ENCODE measurements at places on chromosomes 1 and 21.

DNA sequence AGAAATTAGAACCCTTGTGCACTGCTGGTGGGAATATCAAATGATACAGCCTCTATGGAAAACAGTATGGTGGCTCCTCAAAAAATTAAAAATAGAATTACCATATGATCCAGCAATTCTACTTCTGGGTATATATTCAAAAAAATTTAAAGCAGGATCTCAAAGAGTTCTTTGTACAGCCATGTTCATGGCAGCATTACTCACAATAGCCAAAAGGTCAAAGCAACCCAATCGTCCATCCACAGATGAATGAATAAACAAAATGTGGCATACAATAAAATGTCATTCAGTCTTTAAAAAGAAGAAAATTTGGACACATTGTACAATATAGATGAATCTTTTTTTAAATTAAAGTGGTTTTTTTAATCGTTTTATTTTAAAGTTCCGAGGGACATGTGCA lies 36.3 kb upstream of the ERG start:
- no peak for DNase-seq

- no peak for DNase-seq
Measured at GRCh38 chr1:234108921-234109320, 204.4 kb downstream of the SLC35F3 start.

DNA sequence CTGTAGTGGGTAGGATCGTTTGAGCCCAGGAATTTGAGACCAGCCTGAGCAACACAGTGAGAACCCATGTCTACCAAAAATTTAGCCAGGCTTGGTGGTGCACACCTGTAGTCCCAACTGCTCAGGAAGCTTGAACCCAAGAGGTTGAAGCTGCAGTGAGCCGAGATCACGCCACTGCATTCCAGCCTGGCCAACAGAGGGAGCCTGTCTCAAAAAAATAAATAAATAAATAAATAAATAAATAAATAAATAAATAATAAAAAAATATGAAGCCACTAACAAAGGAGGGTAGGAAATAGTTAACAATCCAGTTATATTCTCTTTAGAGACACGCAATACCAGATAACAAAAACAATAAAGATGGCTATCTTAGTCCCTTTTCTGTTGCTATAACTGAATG lies 11.9 kb upstream of the CBR3 start:
- DNase-seq, result no peak

DNA sequence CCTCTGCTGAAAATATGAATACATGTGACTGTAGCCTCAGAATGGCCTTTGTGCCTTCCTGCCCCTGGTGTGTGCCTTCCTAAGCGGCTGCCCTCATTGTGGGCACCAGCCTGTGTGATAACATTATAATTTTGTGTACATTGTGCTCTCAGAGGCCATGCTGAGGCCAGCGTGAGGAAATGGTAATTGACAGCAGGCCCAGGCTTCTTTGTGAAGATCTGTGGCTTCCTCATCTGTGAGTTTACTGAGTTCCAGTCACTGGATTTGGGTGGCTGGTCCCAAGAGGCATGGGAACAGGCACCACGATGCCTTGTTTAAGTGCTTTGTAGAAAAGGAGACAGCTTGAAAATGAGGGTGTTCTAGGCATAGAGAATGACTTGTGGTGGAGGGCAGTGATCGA lies 389.3 kb downstream of the OMA1 start:
- no peak for DNase-seq

GRCh38 chr1:28136922-28137613 lies 39.4 kb downstream of the PTAFR start:
- DNase-seq, result no peak

- DNase-seq, result peak; percentile 53
Measured at GRCh38 chr1:52927212-52928014, at the start of gene SCP2. SCP2 (plus strand) TSS chr1:52927276; CDS start chr1:52927397, 121 bp downstream.

DNA sequence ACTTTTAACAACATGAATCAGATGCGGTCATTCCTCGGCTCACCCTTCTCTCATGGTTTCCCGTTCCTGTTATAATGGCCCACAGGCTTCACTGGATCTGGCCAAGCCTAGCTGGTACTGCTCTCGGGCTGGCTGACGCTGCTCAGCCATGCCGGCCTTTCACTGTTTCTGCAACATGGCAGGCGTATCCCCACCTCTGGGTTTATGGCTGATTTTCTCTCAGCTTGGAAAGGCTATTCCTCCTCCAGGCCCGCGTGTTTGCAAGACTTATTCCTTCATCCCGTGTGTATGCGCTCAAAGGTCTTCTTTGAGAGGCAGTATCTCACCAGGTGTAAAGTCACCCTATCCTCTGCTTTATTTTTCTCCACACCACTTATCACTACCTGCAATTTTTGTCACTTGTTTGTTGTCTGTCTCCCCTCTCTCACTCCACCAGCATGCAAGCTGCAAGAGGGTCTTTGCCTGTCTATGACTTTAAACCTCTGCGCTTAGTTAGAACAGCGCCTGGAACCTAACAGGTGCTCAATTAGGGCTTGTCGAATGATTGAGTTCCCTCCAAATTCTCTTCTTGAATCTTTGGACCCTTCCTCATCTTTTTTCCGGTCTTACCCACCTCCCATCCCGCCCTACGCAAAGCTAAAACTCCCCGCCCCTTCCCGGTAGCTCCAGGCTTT lies 491 bp upstream of the RAP1A start:
- DNase-seq, result no peak

- no peak for DNase-seq
Measured at GRCh38 chr1:177959811-177960515, 9.9 kb downstream of the SEC16B start.

DNA sequence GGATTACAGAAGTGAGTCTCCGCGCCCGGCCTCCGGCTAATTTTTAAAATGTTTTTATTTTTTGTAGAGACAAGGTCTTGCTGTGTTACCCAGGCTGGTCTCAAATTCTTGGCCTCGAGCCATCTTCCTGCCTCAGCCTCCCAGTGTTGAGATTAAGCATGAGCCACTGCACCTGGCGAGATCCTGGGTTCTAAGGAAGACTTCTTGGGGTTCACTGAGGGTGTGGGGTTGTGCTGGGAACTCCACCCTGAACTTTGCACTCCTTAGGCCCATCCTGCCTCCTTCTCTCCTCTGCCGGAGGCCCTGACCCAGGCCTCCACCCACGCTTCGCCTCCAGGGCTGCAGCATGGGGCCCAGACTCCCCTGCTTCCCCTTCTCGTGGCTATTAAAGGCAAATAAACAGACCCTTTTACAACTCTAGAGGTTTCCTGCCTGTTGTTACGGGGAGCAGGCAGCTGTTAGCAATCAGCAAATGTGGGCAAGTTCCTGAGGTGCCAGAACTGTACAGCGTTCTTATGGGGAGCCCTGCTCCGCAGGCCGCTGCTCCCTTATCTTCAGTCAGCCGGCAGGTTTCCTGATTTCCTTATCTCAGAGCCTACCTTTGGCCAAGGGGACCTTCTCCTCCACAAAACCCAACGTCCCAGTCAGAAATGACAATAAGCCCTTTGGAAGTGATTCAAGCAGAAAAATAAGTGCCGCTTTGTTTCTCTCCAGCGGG lies 41.0 kb upstream of the LIN9 start:
- DNase-seq, result no peak

- no peak for DNase-seq
Measured at GRCh38 chr1:46555826-46556619, 4.6 kb upstream of the KNCN start.

DNA sequence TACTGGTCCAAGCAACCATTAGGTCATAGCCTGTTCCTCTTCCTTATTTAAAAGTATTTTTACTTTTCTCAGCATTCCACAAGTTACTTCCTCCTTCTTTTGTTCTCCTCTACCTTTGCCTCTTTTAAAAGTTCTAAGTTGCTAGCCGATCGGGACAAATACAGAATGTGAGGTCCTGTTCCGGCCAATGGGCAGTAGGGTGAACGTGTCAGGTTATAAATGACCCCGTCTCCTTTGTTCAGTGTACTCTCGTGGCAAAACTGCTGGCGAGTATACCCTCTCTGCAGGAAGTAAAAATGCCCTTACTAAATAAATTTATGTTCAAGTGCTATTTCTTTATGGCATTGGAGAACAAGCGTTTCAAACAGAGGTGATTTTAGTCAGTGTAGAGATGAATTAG lies 2.5 kb downstream of the ADCY10 start:
- DNase-seq, result no peak

- no peak for DNase-seq
Measured at GRCh38 chr1:66313429-66313828, 220.5 kb upstream of the SGIP1 start.

DNA sequence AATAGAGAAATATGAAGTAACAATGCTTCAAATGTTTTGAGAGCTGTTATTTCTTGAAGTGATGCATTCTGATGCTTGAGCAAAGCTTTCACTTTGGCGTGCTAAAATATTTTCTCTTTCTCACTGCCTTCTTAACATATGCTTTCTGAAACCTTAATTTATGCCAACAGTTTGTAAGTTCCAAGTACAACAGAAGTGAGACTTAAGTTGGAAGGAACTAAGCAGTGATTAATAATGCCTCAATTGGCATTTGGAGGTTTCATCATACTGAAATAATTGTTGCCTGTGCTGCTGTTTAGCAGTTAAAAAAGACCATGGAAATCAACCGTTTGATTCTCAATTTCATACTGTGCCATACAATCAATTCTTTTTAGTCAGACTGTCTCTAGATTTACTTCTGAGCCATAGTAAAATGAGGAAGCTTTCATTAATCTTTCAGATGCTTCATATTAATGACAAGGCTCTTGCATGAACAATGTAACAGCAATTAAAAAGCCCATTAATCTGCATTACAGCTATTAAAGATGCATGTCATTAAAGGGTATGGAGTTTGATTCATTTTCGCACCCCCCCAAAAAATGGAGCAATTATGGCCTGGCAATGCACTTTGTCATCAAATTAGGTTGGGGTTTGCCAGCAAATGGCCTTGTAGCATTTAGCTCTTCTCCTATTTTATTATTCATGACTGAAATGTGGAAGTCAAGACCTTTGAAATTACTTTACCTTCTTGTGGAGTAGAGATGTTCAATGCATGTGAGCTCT lies 375.3 kb downstream of the USH2A start:
- no peak for DNase-seq

DNA sequence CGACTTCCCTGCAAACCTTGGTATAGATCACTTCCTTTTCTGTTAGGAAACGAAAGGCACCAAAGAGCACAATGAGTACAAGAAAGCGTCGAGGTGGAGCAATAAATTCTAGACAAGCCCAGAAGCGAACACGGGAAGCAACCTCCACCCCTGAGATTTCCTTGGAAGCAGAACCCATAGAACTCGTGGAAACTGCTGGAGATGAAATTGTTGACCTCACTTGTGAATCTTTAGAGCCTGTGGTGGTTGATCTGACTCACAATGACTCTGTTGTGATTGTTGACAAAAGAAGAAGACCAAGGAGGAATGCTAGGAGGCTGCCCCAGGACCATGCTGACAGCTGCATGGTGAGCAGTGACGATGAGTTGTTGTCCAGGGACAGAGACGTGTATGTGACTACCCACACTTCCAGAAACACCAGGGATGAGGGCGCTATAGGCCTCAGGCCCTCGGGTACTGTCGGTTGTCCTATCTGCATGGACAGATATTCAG lies 18.5 kb downstream of the FAM89A start:
- no peak for DNase-seq
